ENCODE measurements at places on chromosomes 1 and 21. TPM values are rescaled to one million over a fixed set of nuclear protein-coding genes. Genes with fewer than 3 reads are reported as not detected.

The GBP5 gene
- polyA plus RNA-seq: 8.9 TPM

The BMP8B gene
- 0.14 TPM for polyA plus RNA-seq

The KRTAP13-2 gene
- not detected for polyA plus RNA-seq

The SPRR2F gene
- not detected for polyA plus RNA-seq

The DCST1 gene
- not detected for polyA plus RNA-seq

The VPS45 gene
- polyA plus RNA-seq: 17.0 TPM

The CHODL gene
- 0.21 TPM for polyA plus RNA-seq

The GUCA2B gene
- polyA plus RNA-seq: not detected

The RIMS3 gene
- 2.2 TPM for polyA plus RNA-seq

The SLC6A17 gene
- not detected for polyA plus RNA-seq

The FALEC gene
- 1.0 TPM for polyA plus RNA-seq

The KIAA0040 gene
- polyA plus RNA-seq: 85.7 TPM

The WDR64 gene
- polyA plus RNA-seq: 0.90 TPM

The MAP3K6 gene
- polyA plus RNA-seq: 3.9 TPM

The NPL gene
- polyA plus RNA-seq: 4.8 TPM

The NLRP3 gene
- 0.08 TPM for polyA plus RNA-seq

The TMPRSS3 gene
- not detected for polyA plus RNA-seq

The S100A9 gene
- 44.6 TPM for polyA plus RNA-seq

The PTAFR gene
- polyA plus RNA-seq: 14.6 TPM

The FAM72D gene
- polyA plus RNA-seq: not detected

The CFHR3 gene
- polyA plus RNA-seq: not detected

The RNU1-4 gene
- not detected for polyA plus RNA-seq

The ARMH1 gene
- polyA plus RNA-seq: 5.6 TPM

The RSRP1 gene
- polyA plus RNA-seq: 56.0 TPM

The UMODL1 gene
- 0.05 TPM for polyA plus RNA-seq

The HAO2 gene
- not detected for polyA plus RNA-seq

The SYNC gene
- polyA plus RNA-seq: not detected

The AKNAD1 gene
- not detected for polyA plus RNA-seq

The GBP6 gene
- not detected for polyA plus RNA-seq

The FCGR3B gene
- polyA plus RNA-seq: 0.18 TPM

The WNT9A gene
- polyA plus RNA-seq: not detected

The ZBTB8B gene
- not detected for polyA plus RNA-seq

The DMBX1 gene
- polyA plus RNA-seq: not detected

The IGSF3 gene
- not detected for polyA plus RNA-seq

The SYT6 gene
- polyA plus RNA-seq: not detected

The GPR157 gene
- 1.3 TPM for polyA plus RNA-seq

The GJB4 gene
- not detected for polyA plus RNA-seq

The ROR1 gene
- 0.09 TPM for polyA plus RNA-seq

The KRTAP21-2 gene
- polyA plus RNA-seq: not detected

The CD34 gene
- polyA plus RNA-seq: not detected

The HTR6 gene
- not detected for polyA plus RNA-seq

The USP48 gene
- 58.4 TPM for polyA plus RNA-seq

The BGLAP gene
- not detected for polyA plus RNA-seq

Data from IgD-negative memory B cell (primary cell).